ENCODE measurements at places on chromosomes 16 and 17.
A peak's percentile ranks its signal among the peaks of the same experiment; 100 is the strongest.

- no peak for DNase-seq
Measured at GRCh38 chr17:58332778-58333735, 4.5 kb upstream of the TSPOAP1 start.

DNA sequence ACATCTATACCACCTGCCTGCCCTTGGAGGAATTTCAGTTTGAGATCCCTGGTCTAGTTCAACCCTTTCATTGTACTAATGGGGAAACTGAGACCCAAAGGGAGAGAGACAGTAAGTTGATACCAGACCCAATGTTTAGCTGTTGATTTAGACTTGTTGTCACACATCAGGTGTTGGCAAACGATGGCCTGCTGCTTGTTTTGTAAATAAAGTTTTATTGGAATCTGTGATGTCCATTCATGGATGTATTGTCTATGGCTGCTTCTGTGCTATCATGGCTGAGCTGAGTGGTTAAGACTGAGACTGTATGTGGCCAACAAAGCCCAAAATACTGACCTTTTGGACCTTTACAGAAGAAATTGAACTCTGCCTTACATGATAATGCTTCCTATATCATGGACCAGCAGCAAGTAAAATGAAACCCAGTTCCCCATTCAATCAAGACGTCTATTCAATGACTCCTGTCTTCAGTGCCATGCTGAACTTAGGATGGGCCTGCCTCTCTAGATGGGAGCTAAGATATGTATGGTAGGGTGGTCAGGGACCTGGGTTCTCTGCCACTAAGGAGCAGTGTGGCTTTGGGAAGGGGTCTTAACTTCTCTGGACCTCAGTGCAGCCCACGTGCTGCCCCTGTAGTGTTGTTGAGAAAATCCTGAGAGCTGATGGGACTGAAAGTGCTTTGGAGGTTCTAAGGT is 111.0 kb downstream of the IRX5 start:
- no peak for DNase-seq

DNA sequence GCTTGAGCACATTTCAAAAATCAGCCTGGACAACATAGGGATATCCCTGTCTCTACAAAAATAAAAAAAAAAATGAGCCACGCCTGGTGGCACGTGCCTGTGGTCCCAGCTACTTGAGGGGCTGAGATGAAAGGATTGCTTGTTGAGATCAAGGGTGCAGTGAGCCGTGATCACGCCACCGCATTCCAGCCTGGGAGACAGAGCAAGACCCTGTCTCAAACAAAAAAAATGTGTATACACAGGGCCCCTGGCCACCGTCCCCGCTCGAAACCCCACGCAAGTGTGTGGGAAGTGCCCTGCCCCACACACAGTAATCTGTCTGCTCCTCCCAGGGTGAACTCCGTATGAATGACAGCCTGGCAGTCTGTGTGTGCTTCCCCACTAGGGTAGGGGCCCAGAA is 93.0 kb upstream of the RPL38 start:
- no peak for DNase-seq

DNA sequence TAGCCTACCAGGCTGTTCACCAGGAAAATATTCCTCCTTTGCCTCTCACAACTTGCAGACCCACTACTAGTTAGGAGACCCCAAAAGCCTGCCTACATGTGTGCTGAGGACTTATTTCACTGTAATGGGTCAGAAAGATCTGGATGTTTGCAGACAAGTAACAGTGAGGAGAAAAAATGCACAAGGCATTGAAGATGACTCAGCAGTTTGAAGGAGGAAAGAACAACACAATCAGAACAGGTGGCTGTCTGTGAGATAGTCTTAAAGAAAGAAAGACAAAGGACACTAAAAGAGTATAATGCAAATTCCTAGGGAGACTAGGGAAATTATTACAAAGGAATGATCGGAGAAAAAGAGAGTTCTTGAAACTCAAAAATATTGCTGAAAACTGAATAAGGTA is 69.0 kb downstream of the ANKFN1 start:
- peak; percentile 69 for DNase-seq

DNA sequence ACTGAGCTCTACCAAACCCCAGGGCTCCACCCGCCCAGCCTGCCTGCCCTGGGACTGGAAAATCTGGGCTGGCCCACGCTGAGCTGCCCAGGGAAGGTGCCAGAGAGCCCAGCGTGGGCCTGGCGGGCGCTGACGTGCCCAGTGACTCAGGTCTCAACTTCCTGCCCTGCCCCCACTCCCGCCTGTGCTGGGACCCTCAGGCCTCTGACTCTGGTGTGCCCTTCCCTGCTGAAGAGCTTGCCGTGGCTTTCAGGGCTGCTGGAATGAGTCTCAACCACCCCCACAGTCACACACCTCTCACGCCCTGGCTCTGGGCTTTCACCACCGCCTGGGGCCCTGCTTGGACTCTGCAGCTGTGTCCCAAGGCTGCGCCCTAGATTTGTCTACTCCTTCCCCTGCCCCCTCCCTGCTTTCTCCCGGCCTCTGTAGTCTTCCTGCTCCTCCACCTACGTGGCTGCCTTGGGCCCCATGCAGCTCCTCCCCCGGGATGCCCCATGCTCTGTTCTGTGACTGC is 10.4 kb downstream of the LLGL1 start:
- DNase-seq: peak; percentile 81

- DNase-seq: no peak
Measured at GRCh38 chr17:1126250-1126797, 53.5 kb downstream of the ABR start.

- DNase-seq: peak; percentile 41
Measured at GRCh38 chr16:27109666-27110523, 43.2 kb downstream of the C16orf82 start.

DNA sequence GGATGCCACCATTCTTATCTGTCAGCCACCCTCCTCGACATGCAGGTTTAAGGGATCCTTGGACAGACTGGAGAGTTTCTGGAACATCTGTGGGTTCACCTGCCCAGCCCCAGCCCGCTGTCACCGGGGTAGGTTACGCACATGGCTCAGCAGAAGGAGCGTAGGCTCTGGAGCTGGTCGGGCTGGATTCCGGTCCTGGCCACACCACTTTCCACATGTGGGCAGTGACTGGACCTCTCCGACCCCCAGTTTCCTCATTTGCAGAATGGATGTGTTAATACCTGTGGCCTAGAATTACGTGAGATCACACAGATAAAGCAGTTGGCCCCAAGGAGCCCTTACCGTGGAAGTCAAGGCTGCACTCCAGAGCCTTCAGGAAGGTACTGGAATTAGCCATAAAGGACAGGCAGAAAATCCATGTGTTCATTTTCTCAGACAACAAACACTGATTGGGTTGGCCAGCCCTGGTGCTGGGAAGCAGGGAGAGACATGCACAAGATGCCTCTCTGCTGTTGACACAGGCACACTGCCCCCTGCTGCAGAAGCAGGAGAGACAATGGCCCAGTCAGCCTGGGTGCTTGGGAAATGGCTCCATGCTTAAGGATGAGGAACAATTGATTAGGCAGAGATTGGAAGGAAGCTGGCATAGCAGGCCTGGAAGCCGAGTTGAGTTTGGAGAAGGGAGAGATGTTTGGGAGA is 58.8 kb downstream of the SF3B3 start:
- DNase-seq: peak; percentile 30

DNA sequence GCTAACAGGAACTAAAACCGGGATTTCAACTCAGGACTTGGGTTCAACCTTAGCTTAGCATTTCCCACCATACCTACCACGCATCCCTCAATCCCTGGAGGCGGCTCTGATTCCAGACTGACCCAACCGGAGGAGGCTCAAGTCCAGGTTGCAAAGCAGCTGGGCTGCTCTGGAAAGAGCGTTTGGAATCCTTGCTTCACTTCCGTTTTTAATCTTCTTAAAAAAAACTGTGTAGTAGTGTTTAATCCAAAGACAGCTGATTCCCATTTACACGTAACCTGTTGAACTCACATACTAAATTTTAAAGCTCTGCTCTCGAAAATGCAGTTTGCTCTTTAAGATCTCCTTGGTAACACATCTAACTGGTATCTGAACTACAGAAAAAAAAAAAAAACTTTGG is 50.0 kb downstream of the NXN start:
- DNase-seq: no peak

DNA sequence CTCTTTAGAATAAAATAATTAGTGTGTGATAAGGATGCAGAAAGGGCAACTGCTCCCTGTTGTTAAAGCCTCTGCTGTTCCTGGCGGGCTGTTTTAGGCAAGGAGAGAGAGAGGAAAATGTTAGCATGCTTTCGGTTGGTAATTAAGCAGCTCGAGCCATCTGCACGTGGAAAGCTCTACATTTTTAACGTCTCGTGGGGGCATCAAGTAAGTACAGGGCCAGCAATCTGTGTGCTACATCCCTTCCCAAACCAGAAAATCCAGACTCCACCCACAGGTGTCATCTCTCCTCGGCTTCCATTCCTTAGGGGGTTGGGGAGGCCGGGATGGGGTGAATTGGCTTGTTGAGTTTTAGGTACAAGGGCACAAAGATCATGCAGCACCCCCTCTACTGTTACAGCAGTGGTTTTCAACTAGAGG is 62.4 kb upstream of the MARCHF10 start:
- no peak for DNase-seq

DNA sequence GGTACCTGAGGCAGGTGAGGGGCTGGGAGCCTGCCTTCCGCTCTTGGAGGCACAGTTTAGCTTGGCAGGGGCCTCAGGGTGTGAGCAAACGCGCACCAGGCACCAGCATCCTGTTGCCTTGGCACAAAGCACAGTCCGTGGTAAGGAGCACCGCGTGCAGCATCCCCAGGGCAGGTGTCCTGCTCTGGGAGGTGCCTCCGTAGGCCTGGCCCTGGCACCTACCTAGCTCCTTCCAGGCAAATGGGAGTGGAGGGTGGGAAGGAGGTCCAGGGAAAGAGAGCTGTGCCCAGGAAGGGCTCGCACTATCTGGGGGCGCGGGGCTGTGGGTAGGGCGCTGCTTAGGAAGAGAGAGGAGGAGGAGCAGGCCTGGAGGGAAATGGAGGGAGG is 3.1 kb upstream of the GSE1 start:
- DNase-seq: no peak

GRCh38 chr16:2429771-2430663 is 770 bp downstream of the CCNF start:
- DNase-seq: no peak

- peak; percentile 39 for DNase-seq
Measured at GRCh38 chr17:83194761-83195329, 115.4 kb downstream of the METRNL start.

DNA sequence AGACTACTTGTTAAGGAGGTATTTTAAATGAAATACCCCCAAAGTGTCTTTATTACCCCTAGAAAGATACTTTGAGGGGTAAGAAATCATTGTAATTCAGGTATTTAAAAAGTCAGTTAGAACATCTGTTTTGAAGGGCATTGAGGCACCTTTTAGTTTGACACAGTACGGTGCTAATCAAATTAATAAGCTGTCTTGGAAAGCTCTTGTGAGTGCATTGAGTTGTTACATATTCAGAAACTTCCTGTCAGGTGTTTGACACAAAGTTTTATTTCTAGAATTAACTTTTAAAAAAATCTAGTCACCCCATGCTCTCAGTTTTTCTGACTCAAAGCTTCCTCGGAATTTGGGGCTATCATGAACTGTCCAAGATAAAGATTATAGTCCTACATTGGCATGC is 4.6 kb downstream of the RBBP6 start:
- no peak for DNase-seq

Measured in LHCN-M2 (cell line).